ENCODE measurements at places on chromosomes 4 and X. TPM values are rescaled to one million over a fixed set of nuclear protein-coding genes. Genes with fewer than 3 reads are reported as not detected.

CLDN22 gene
- total RNA-seq = not detected

ZNF518B gene
- total RNA-seq = 27.4 TPM

RPL9 gene
- total RNA-seq = 3,478 TPM

MAN2B2 gene
- total RNA-seq = 29.4 TPM

PFKFB1 gene
- 16.3 TPM for total RNA-seq

XAGE2 gene
- total RNA-seq = not detected

Data from subcutaneous adipose tissue (tissue), 4 donors.